Renal pelvis (tissue), 12 donors: ENCODE measurements at places on chromosomes 12 and 14.

- DNase-seq: no peak
These were observed 337.7 kb downstream of the TMEM121 start for GRCh38 chr14:105864116-105864515.

GRCh38 chr12:90851800-90852718, 102.9 kb downstream of the CCER1 start:
- DNase-seq: no peak

GRCh38 chr12:14244876-14245669, 120.4 kb upstream of the ATF7IP start:
- DNase-seq: no peak

- peak; percentile 31 for DNase-seq
These were observed 621 bp upstream of the TMEM117 start for GRCh38 chr12:43835264-43835655.

DNA sequence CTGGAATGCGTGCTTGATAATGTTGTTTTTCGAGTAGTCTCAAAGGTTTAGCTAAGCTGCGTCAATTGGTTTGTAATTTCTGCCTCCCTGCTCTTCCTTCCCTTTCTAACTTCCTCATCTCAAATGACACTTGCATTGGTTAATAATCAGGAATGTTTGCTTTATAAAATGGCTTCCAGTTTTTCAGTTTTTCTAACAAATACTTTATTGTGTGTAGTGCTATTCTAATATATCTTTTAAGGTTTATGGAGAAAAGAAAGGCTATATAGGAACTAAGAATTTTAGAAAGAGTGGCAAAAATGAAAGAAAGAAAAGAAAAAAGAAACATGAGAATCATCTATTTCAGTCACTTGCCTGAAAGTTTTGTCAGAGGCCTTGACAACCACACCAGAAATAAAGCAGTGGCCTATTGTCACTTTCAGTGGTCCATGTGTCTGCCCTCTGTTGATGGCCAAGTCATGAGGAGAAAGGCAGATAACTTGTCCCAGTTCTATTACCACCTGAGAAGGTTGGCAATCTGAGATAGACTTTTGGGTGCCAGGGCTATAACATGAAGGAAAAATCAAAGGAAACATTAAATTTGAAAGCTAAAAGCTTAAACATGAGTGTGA, 221.9 kb upstream of the KITLG start:
- DNase-seq: no peak
